ENCODE measurements at places on chromosomes 3 and 15. TPM values are rescaled to one million over a fixed set of nuclear protein-coding genes. Genes with fewer than 3 reads are reported as not detected.

- no peak overlapping the region for H3K4me3 ChIP-seq
- no peak for DNase-seq
- peaks cover 14% of the 10 kb centered on the region for H3K27me3 ChIP-seq
- H3K4me1 ChIP-seq = no peaks in the 10 kb centered on the region
- no peak overlapping the region for H3K27ac ChIP-seq
These were observed 78.5 kb upstream of the AGBL1 start for GRCh38 chr15:86001200-86001599.

DNA sequence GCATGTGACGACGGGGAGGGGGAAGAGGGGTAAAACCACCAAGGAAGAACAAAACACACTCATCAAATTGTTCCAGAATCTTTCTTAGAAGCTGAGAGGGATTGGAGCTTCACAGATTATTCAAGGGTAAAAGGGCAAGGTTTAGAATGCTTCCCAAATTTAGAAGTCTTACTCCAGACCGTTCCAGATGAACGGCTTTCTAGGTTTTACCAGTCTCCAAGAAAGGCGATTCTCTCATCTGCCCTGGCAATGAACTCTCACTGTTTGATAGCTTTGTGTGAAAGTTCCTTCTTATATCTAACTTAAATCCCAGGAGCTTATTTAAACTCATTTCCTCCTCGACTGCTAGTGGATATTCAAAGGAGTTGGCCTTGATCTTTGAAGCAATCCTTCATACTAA lies 124.3 kb upstream of the PRICKLE2 start:
- no peaks in the 10 kb centered on the region for H3K4me1 ChIP-seq
- peaks cover 16% of the 10 kb centered on the region for H3K27me3 ChIP-seq
- H3K27ac ChIP-seq = no peak overlapping the region
- no peak for DNase-seq
- no peak overlapping the region for H3K4me3 ChIP-seq

DNA sequence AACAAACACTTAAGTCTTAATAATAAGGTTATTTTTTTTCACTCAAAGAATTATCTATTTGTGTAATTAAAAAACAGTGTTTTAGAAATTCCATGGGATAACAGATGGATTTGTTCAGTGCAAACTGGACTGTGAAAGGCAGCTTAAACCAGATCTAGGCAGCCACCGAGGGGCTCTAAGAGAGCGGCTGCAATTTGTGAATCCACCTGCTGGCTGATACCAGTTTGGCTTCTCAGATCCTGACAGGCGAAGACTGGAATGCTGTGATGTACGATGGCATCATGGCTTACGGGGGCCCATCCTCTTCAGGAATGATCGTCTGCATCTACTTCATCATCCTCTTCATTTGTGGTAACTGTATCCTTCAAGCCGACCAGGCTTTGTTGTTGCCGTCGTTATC lies 119.6 kb downstream of the CHDH start:
- no peak for DNase-seq
- no peaks in the 10 kb centered on the region for H3K4me1 ChIP-seq
- H3K27me3 ChIP-seq = peaks cover 62% of the 10 kb centered on the region
- no peak overlapping the region for H3K27ac ChIP-seq
- no peaks in the 10 kb centered on the region for H3K36me3 ChIP-seq

DNA sequence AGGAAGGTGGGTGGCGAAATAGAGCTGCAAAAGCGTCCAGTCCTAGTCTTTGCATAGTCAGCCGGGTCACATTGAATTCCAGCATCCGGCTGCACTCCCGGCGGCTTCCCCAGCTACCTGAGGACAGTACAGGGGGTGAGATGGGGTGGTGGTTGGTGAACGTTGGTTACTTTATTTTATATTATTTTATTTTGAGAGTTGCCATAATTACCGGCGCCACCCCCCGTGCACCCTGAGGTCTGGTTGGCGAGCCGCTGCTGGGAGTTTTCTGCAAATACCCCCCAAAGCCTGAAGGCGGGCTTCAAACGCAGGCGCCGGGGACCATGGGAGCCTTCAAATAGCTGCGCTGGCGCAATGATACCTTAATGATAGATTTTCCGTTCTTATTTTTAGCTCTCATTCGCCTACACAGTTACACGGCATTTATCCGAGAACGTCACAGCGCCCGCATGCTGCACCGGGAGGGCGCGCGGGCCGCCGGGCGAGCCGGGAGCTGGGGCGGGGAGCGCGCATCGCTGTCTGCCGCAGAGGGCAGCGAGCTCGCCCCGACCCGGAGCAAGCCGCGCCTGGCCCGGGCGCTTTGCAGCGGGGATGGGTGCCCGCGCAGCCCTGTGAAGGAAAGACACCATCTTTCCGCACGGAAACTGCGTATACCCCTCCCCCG lies 756 bp upstream of the RASGRF1 start:
- peaks cover 2% of the 10 kb centered on the region for H3K36me3 ChIP-seq
- peak; percentile 6 for DNase-seq
- H3K27me3 ChIP-seq = peaks cover 60% of the 10 kb centered on the region
- no peak overlapping the region for H3K27ac ChIP-seq

DNA sequence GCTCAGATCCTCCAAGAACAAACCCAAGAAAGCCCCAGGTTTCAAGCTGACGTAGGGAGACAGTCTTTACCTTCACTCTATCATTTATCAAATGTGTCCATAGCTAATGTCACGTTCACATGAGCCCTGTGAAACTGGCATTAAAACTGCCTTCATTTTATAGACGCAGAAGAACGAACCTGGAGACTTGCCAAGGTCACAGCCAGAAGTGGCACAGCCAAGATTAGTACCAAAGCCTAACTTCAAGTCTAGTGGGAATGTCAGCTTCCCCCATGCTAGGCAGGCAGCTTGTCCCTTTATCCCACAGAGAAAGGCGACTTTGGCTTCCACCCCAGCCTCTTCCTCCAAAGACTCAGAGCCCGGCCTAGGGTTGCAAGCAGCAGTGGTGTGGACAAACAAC lies 517.2 kb downstream of the SHQ1 start:
- H3K4me1 ChIP-seq = peaks cover 6% of the 10 kb centered on the region
- no peak overlapping the region for H3K27ac ChIP-seq
- H3K27me3 ChIP-seq = peaks cover 7% of the 10 kb centered on the region
- no peak for DNase-seq
- H3K4me3 ChIP-seq = no peak overlapping the region

- peak overlapping the region; percentile 89 for H3K4me3 ChIP-seq
- peaks cover 2% of the 10 kb centered on the region for H3K36me3 ChIP-seq
- H3K27ac ChIP-seq = peak overlapping the region; percentile 95
- H3K27me3 ChIP-seq = no peaks in the 10 kb centered on the region
These were observed 878 bp downstream of the DYNC1LI1 start for GRCh38 chr3:32569540-32570420.

GRCh38 chr3:34947834-34948233 lies 691.5 kb upstream of the ARPP21 start:
- no peak for DNase-seq
- peaks cover 5% of the 10 kb centered on the region for H3K27me3 ChIP-seq
- no peak overlapping the region for H3K27ac ChIP-seq

DNA sequence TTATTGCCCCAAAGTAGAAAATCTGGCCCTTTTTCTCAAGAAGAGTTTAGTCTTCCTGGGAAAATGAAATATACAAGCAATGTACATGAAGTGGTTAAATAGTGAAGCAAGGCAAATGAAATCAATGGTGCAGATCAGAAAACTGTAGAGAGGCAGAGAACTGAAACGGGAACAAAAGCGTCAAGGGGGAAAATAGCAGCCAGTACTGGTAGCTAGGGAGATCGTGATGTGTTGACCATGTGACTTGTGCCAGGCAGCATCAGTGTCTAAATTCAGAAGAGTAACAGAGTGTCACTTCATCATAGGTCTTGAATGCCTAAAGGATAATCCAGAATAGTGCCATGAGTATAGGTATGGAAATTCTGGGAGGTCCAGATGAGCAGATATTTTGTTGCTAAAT lies 163.1 kb downstream of the CHL1 start:
- H3K36me3 ChIP-seq = no peaks in the 10 kb centered on the region
- H3K27me3 ChIP-seq = no peaks in the 10 kb centered on the region
- H3K4me1 ChIP-seq = no peaks in the 10 kb centered on the region
- no peak for DNase-seq

DNA sequence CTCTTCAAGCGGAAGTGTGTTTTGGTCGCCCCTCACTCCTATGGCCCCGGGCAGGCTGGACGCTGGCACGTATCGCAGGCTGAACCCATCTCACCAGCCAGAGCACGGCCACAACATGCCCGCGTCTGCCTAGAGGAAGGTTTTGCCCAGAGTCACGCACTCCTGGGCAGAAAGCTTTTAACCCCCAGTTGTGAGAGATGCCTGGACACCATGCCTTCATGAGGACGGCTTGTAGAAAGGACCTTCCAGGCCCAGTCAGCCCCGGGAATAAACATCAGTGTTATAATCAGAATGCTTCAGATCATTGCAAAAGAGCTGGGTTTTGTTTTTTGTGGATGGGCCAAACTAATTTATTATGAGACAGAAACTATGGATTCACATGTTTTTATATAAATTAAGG lies 16.5 kb downstream of the CYFIP1 start:
- no peaks in the 10 kb centered on the region for H3K36me3 ChIP-seq
- no peak for DNase-seq
- no peaks in the 10 kb centered on the region for H3K27me3 ChIP-seq
- no peaks in the 10 kb centered on the region for H3K4me1 ChIP-seq

GRCh38 chr15:39426552-39427532 lies 154.0 kb upstream of the THBS1 start:
- H3K27ac ChIP-seq = peak overlapping the region; percentile 61
- peak; percentile 91 for DNase-seq
- peaks cover 20% of the 10 kb centered on the region for H3K27me3 ChIP-seq
- H3K4me1 ChIP-seq = peaks cover 44% of the 10 kb centered on the region
- H3K4me3 ChIP-seq = peak overlapping the region; percentile 41

- peaks cover 32% of the 10 kb centered on the region for H3K4me1 ChIP-seq
- H3K36me3 ChIP-seq = no peaks in the 10 kb centered on the region
- H3K27me3 ChIP-seq = peaks cover 10% of the 10 kb centered on the region
- no peak for DNase-seq
- no peak overlapping the region for H3K4me3 ChIP-seq
These were observed 37.7 kb upstream of the CDCP1 start for GRCh38 chr3:45183872-45184262.

GRCh38 chr3:50121072-50122032 lies 32.6 kb downstream of the RBM5 start:
- DNase-seq = peak; percentile 75
- no peak overlapping the region for H3K4me3 ChIP-seq
- H3K27me3 ChIP-seq = no peaks in the 10 kb centered on the region
- H3K36me3 ChIP-seq = peaks cover 4% of the 10 kb centered on the region
- H3K27ac ChIP-seq = no peak overlapping the region

GRCh38 chr3:66177026-66177425 lies 43.8 kb upstream of the SLC25A26 start:
- no peaks in the 10 kb centered on the region for H3K4me1 ChIP-seq
- DNase-seq = no peak
- H3K27ac ChIP-seq = no peak overlapping the region
- H3K27me3 ChIP-seq = peaks cover 6% of the 10 kb centered on the region
- no peak overlapping the region for H3K4me3 ChIP-seq

DNA sequence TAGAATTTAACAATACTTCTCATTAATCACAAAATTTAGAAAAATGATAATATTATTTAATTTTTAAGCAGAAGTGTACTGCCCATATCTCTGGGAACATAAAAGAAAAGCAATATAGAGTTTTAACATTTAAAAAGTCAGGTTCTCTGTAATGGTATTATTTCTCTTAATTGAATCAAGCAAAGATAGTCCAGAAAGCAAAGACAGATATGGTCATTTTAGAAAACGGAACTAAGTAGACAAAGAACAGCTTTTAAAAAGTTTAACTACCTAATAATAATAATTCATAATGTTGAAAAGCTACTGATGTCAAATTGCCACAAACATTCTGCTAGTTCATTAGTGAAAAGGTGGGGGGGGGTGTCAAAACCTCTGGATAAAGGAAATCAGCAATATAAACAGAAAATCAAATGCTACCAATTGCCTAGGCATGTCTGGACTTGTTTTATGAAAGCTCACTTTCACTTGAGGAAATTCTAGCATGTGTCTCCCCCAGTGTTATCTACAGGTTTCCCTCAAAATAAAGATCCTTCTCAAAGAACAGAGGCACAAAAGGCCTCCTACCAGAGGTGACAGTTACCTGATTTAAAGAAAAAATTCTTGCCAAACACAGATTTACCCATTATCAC lies 1.7 kb downstream of the ZMAT3 start:
- H3K27me3 ChIP-seq = no peaks in the 10 kb centered on the region
- H3K4me3 ChIP-seq = peak overlapping the region; percentile 25
- no peak for DNase-seq
- H3K36me3 ChIP-seq = peaks cover 8% of the 10 kb centered on the region

DNA sequence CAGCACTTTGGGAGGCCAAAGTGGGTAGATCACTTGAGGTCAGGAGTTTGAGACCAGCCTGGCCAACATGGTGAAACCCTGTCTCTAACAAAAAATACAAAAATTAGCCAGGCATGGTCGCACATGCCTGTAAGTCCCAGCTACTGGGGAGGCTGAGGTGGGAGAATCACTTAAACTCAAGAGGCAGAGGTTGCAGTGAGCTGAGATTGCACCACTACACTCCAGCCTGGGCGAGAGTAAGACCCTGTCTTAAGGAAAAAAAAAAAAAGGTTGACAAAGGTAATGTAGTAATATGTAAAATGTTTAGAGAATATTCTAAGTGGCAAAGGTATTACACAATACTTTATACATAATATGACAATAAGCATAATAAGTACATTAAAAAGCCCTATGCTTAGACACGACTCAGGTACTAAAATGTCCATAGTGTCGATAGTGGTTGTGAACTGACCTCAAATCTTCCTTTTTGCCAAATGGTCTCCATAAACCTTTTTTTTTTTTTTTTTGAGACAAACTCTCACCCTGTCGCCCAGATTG lies 16.5 kb downstream of the RPN1 start:
- peaks cover 25% of the 10 kb centered on the region for H3K36me3 ChIP-seq
- DNase-seq = no peak
- no peaks in the 10 kb centered on the region for H3K27me3 ChIP-seq
- peak overlapping the region; percentile 62 for H3K27ac ChIP-seq

- peaks cover 1% of the 10 kb centered on the region for H3K36me3 ChIP-seq
- no peak for DNase-seq
- H3K4me1 ChIP-seq = peaks cover 14% of the 10 kb centered on the region
- no peak overlapping the region for H3K4me3 ChIP-seq
These were observed 62.1 kb downstream of the SLC6A6 start for GRCh38 chr3:14464521-14464920.

- H3K4me3 ChIP-seq = peak overlapping the region; percentile 71
- no peaks in the 10 kb centered on the region for H3K27me3 ChIP-seq
- no peak for DNase-seq
- peak overlapping the region; percentile 90 for H3K27ac ChIP-seq
These were observed 52.4 kb downstream of the TBL1XR1 start for GRCh38 chr3:177144922-177145321.

DNA sequence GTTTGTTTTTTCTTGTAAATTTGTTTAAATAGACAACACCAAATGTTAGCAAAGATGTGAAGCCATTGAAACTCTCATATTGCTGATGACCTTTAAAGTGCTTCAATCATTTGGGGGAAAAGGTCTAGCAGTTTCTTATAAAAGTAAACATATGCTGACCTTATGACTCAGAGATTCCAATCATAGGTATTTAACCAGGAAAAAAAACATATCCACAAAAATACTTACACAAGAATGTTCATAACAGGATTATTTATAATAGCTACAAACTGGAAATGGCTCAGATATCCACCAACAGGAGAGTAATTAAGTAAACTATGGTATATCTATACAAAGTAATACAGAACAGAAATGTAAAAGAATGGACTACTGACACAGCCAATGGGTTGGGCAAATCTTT lies 27.1 kb upstream of the RORA start:
- H3K27ac ChIP-seq = no peak overlapping the region
- peaks cover 12% of the 10 kb centered on the region for H3K27me3 ChIP-seq
- no peak for DNase-seq
- no peaks in the 10 kb centered on the region for H3K36me3 ChIP-seq
- no peaks in the 10 kb centered on the region for H3K4me1 ChIP-seq

The FAM227B gene
- total RNA-seq = 4.1 TPM

The GOLGA8T gene
- total RNA-seq = not detected

The ST8SIA2 gene
- not detected for total RNA-seq

The FAM107A gene
- not detected for total RNA-seq

The GCSAM gene
- total RNA-seq = 17.8 TPM

The ANXA2 gene
- total RNA-seq = 89.3 TPM

The MED12L gene
- 5.8 TPM for total RNA-seq

The MESP2 gene
- not detected for total RNA-seq

The GOLGA8J gene
- not detected for total RNA-seq
